ENCODE measurements at places on chromosomes 6 and 20.

GRCh38 chr6:117564681-117565080 is 37.6 kb downstream of the GOPC start:
- no peak for DNase-seq

DNA sequence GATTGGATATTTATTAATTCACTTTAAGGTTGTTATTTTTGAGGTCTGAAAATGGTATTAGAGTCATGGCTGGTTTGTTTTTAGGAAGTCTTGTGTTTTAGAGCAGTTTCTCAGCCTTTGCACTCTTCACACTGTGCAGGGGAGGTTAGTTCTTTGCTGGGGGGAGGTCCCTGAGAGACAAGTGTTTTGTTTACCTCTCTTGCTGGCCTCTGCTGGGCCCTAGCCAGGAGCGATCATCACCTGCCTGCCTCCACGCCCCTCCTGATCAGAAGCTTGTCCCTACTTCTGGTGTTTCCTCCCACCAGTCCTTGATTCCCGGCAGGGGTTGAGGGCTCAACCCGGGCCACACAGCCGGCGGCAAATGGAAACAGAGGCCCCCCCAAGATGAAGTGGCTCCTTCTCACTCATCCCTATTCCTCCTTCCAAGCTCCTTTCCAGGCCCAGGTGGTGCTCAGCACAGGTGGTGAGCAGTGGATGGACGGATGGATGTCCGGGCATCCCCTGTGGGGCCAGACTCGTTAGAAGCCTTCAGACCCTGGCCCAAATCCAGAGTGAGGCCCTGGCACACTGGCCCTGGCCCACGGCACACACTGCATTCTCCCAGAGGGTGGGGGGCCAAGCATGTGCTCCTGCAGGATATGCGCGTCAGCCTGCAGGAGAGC is 51.3 kb downstream of the GRM4 start:
- DNase-seq, result no peak

- no peak for DNase-seq
Measured at GRCh38 chr6:19713411-19713810, 123.8 kb upstream of the ID4 start.

GRCh38 chr20:13552061-13552460 is 86.7 kb downstream of the TASP1 start:
- no peak for DNase-seq

DNA sequence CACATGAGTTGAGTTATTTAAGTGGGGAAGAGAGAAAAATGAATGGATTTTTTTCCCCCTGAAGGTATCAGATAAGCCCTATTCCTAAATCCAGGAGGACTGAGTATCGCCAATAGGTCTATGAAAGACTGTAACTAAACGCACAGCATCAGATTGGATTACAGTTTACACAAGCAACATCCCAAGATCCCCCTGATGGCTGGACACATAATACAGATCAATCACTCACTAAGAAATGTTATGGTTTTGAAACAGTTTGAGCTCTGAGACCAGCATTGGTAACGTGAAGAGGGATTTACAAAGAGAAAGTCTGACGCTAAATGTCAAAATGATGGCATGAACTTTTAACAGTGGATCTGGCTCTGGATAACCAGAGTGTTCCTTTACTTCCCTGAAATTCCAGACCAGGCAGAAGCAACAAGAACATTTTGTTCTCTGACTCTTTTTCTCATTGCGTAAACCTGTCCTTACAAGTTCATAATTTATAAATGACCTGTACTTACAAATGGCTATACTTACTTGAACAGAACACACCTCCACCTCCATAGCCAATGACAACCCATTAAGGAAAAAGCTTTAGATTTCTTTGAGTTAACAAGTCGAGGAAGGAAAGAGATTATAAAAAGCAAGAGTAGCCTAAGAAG is 131.8 kb upstream of the BEND3 start:
- no peak for DNase-seq

DNA sequence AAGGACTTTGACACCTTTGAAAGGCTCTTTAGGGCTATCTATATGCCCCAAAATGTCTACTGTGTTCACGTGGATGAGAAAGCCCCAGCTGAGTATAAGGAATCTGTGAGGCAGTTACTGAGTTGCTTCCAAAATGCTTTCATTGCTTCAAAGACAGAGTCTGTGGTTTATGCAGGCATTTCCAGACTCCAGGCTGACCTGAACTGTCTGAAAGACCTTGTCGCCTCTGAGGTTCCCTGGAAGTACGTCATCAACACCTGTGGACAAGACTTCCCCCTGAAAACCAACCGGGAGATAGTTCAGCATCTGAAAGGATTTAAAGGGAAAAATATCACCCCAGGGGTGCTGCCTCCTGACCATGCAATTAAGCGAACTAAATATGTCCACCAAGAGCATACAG is 65.2 kb downstream of the GCNT2 start:
- no peak for DNase-seq

DNA sequence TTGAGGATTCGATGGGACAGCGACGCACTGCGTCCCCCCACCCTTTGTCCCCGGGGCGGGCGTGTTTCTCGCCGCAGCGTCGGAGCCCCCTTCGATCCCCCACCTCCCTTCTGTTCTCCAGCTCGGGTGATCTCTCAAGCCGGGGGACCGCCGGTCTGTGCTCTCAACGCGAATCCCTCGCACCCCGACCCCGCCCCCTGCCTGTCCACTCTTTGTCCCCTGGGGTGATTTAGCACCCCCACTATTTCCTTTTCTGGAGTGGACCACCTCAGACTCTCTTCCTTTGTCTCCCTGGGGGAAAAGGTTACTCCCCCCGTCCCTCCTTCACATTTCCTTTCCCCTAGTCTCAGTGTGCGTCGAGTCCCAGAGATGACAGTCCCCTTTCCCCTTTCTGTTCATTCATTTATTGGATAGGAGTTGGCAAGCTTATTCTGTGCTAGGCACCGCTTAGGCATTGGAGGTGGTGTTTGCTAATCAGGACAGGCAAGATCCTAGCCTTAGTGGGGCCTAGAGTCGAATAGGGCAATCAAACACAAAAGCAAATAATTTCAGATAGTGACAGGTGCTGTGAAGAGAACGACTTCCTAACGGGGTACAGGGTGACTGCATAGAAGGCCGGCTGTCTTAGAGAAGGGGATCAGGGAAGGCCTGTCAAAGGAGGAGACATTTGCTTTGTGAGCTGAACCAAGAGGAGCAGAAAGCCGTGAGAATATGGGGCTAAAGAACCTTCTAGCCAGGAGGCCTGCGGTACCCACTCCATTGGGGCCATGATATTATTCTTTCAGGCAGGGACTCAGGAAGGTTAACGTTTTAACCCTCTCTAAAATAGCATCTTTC is 741 bp downstream of the PTPN1 start:
- DNase-seq, result no peak

DNA sequence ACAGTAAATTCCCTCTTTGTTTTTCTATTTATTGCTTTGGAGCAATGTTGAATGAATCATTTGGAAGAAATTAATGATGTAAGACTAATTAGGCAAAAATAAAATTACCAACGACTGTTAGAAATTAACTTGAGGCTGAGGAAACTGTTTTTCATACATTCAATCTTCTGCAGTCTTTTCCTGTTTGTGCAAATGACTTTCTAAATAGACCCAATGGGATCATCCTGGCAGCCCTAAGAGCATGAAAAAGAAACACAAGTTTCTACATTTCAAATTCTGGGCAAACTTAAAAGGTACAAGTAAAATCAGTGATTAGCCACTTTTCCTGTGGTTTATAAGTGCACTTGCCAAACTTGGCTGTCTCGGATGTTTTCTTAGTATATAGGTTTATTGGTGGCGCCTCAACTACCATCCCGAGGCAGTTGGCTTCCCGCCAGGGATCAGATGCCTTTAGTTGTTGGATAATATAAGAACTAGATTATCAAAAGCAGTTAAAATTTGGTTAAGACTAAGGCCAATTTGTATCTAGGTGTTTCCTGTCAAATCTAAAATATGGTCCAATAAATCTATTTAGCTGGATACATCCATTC is 181.2 kb downstream of the ISM1 start:
- DNase-seq, result no peak

DNA sequence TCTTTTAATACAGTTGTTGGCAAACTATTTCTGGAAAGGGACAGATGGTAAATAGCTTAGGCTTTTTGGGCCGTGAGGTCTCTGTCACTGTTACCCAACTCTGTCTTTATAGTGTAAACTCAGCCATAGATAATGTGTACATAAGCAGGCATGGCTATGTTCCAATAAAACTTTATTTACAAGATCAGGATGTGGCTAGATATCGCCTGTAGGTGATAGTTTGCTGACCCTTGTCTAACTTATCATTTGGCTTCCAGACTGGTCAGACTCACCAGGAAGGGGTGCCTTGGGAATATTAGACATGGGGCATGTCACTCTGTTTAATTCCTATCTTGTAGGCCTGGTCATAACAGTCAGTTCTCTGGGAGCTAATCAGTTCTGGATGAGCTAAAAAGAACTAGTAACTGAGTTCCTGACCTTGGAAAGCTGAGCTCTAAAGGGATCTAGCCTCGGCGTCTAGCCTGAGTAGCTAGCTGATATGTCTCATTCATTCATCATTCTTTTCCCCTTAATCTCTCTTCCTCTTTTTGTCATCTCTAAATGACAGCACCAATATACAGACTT is 163.6 kb downstream of the SLC16A10 start:
- no peak for DNase-seq

DNA sequence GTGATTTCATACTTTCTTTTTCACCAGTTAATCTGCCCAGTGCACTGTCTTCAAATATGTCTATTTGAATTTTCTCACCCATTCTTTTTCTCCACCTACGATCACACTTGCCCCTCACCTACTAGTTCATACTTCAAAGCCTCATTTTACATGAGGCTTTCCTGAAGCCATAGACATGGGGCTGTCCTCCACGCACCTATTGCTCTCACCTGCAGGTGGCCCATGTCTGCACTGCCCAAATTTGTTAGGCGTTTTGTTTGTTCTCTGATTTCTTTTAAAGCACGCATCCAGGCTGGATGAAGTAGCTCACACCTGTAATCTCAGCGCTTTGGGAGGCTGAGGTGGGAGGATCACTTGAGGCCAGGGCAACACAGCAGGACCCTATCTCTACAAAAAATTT is 106.8 kb upstream of the RIPOR2 start:
- DNase-seq, result no peak

DNA sequence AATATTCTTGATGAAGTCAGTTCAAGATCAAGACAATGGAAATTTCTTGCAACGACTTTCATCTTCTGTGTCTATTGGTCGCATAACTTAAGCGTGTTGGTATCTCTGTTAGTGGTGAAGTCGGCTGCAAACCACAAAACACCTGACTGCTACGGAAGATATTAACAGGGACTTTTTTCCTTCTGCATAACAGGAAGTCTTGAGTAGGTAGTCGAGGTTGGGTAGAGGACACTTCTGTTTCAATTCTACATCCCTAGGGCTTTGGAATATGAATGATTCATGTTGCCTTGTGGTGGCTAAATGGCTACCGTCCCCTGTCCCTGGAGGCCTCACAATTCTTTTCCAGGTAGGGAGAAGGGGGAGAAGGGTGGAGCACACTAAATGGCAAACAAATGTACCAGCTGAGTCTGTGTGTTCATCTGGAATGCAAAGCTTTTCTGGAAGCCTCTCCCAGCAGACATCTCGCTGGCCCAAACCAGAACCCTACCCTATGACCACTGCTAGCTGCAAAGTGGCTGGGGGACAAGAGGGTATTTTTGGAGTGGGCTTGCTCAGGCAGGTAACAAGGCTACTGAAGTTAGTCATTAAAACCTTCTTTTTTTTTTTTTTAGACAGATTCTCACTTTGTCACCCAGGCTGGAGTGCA is 34.6 kb upstream of the NKX2-2 start:
- DNase-seq, result no peak

DNA sequence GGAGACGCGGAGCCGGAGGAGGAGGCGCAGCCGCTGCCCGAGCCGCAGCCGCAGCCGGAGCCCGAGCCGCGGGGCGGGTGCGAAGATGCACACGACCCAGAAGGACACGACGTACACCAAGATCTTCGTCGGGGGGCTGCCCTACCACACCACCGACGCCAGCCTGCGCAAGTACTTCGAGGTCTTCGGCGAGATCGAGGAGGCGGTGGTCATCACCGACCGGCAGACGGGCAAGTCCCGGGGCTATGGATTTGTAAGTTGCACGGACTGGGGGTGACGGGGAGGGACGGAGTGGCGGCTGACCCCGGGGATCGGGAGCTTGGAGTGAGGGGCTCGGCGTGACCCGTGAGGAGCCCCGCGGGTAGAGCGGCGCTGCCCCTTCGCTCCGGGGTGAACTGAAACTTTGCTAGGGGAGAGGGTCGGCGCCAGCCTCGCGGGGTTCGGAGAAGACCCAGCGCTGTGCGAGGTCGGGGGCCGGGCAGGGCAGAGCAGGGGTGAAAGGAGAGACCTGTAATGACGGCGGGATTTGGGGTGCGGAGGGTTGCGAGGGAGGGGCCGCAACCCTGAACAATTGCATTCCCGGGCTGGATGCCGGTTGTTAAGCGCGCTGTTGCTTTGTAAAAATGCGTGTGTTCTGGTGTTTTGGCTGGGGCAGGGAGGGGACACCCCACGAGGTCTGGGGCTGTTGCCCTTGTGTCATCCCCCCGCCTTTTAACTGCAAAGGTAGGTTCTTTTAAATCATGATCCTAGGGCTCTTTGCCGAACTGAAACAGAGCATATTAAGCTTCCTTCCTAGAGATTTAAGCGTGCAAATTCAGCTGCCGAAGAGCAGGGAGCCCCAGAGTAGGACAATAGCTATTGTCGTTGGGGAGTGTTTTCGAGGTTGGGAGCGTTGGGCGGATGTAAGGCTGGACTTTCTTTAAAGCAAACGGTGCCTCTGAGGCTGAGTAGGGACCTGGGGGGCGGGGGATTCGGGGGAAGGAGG is 628 bp downstream of the RBM24 start:
- DNase-seq, result no peak

DNA sequence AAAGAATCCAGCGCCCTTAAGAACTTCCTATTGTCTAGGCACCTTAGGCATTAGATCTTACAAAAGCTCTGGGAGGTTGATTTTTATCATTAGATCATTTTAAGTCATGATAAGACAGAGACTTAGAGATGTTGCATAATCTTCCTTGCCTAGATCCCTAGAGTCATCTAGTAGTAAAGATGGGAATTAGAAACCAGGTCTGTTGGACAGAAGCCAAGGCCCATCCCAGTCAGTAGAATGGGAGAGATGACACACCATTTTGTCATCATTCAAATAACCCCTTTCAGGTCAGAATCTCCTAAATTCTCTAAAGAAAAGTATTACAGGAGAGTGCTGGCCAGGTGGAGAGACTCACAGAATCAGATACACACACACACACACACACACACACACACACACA is 579.1 kb downstream of the BMP2 start:
- no peak for DNase-seq

- no peak for DNase-seq
Measured at GRCh38 chr6:4568138-4568537, 208.1 kb upstream of the CDYL start.

DNA sequence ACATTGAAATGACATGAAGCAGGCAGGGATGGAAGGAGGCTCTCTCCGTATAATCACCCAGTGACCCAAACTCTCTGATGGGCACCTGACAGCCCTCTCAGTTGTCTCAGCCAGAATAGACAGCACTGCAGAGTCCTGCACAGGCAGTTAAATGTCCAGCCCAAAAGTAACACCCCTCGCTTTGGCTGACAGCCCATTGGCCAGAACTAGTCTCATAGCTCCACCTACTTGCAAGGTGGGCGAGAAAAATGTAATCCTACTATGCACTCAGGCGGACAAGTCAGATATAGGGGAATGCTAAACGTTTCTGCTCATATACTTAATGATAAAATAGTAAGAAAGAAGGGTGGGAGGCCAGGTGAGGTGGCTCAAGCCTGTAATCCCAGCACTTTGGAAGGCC is 393.5 kb upstream of the JARID2 start:
- DNase-seq, result no peak
